Uterus (tissue), 4 donors: ENCODE measurements at places on chromosomes 13 and 19. TPM values are rescaled to one million over a fixed set of nuclear protein-coding genes. Genes with fewer than 3 reads are reported as not detected.
A peak's percentile ranks its signal among the peaks of the same experiment; 100 is the strongest.

C19orf25 gene
- 28.6 TPM for total RNA-seq

DNA sequence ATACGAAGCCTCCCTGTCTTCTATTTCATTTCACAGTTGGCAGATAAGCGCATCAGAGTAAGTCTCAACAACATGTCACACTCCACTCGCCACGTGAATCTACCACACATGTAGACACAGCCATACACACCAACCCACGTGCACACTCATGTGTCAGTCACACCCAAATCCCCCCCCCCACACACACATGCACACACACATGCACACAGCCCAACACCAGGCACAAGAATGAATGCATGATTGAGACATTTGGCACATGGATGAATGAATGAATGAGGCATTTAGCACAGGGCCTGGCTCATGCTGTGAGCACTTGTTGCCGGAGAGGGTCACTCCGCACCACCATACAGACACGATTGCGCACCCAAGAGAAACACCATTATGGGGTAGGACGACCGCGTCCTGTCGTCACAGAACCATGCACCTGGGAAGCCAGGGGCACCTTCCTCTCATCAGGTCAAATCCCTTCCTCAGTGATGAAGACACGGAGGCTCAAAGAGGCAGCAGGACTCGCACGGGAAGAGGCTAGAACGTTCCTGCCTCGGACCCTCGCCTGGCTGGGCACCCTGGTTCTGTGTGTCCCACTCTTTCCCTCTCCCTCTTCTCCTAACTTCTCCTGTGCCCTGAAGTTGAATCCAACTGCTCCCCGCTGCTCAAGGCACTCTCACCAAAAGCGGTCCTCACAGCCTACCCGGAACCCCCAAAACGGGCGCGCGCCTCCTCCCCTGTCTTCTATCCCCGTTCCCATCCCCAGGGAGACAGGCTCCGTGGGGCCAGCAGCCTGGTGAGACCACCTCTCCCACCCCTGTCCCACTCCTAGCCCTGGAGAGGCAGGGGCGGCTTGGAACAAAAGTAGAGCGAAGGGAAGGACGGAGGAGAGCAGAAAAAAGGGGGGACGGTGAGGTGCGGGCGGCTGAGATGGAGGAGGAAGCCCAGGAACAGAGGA, 1.3 kb downstream of the MEIS3 start:
- peak overlapping the region; percentile 68 for H3K27ac ChIP-seq
- H3K27me3 ChIP-seq, result no peaks in the 10 kb centered on the region
- no peaks in the 10 kb centered on the region for H3K36me3 ChIP-seq
- no peak for DNase-seq

C19orf67 gene
- not detected for total RNA-seq

- H3K36me3 ChIP-seq, result no peaks in the 10 kb centered on the region
- no peak overlapping the region for H3K27ac ChIP-seq
- H3K4me3 ChIP-seq, result no peak overlapping the region
- DNase-seq, result no peak
Observed at GRCh38 chr13:90510319-90510718, 837.2 kb upstream of the MIR17HG start.

DNA sequence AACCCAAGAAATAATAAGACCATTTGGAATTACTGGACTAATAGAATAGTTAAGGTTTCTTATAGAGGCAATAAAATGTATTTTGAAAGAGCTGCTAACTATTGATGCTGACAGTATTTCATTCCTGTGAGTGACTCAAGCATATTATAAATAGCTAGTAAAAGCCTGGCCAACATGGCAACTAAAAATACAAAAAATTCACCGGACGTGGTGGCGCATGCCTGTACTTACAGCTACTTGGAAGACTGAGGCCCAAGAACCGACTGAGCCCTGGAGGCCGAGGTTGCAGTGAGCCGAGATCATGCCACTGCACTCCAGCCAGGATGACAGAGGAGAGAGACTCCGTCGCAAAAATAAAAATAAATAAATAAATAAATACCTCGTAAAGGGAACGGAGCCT, 5.4 kb upstream of the ICAM3 start:
- H3K4me1 ChIP-seq, result no peaks in the 10 kb centered on the region
- no peaks in the 10 kb centered on the region for H3K36me3 ChIP-seq
- H3K4me3 ChIP-seq, result no peak overlapping the region
- H3K27ac ChIP-seq, result no peak overlapping the region

GRCh38 chr13:95049772-95050171, 251.5 kb downstream of the ABCC4 start:
- H3K4me1 ChIP-seq, result no peaks in the 10 kb centered on the region
- no peak for DNase-seq

- peaks cover 26% of the 10 kb centered on the region for H3K4me1 ChIP-seq
- no peaks in the 10 kb centered on the region for H3K36me3 ChIP-seq
- no peaks in the 10 kb centered on the region for H3K27me3 ChIP-seq
- no peak overlapping the region for H3K4me3 ChIP-seq
- peak; percentile 37 for DNase-seq
Observed at GRCh38 chr19:15253513-15253912, 21.3 kb upstream of the EPHX3 start.

DNA sequence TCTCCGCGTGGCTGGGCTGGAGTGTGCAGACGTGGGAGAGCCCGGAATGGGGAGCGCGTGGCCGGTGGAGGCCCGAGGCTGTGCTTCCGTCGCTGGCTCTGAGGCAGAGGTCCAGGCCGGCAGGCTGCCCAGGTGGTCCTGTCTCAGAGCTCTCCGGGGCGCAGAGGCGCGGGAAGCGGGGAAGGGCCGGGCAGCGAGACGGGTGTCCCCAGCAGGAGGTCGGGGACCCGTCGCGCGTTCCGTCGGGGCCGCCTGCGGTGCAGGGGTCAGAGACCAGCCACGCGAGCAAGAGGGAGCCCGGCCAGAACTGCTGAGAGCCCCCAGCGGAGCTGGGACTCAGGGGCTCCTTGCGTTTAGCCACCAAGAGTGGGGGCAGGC, 1.3 kb upstream of the C1QTNF9 start:
- H3K4me1 ChIP-seq, result no peaks in the 10 kb centered on the region
- DNase-seq, result no peak
- no peak overlapping the region for H3K4me3 ChIP-seq
- no peaks in the 10 kb centered on the region for H3K27me3 ChIP-seq

DNA sequence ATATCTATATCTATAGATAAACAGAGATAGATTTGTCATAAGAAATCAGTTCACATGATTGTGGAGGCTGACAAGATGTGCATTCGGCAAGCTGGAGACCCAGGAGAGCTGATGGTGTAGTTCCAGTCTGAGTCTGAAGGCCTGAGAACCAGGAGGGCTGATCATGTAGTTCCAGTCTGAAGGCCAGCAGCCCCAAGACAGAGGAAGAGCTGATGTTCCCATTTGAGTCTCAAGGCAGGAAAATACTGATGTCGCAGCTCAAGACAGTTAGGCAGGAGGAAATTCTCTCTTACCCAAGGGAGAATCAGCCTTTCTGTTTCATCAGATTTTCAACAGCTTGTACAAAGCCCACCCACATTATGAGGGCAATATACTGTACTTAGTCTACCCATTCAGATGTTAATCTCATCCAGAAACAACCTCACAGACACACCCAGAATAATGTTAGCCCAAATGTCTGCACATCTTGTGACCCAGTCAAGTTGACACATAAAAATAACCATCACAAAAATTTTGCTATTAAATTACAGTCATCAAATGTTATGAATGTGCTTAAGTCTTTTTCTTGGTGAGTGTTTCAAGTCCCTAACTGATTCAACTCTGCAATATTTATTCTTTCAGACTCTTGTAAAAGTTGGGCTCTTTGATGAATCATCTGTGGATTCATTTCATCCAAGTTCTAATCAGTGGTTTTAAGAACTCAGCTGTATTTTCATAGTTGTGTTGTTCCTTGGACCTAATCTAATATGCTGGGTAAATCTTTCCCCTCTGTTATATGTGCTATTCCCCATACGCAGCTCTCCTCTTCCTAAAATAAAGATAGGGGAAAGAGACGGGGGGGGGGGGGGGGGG, 22.7 kb upstream of the LRCH1 start:
- H3K4me3 ChIP-seq, result no peak overlapping the region
- no peak for DNase-seq
- H3K36me3 ChIP-seq, result no peaks in the 10 kb centered on the region
- no peaks in the 10 kb centered on the region for H3K27me3 ChIP-seq
- no peaks in the 10 kb centered on the region for H3K4me1 ChIP-seq
- peak overlapping the region; percentile 43 for H3K27ac ChIP-seq

IGFL3 gene
- not detected for total RNA-seq

MZT1 gene
- total RNA-seq, result 6.0 TPM

CDC34 gene
- total RNA-seq, result 44.4 TPM

CLDN10 gene
- total RNA-seq, result not detected

IRGQ gene
- 30.4 TPM for total RNA-seq

ZNF865 gene
- 24.2 TPM for total RNA-seq

TUBA3C gene
- not detected for total RNA-seq

DNA sequence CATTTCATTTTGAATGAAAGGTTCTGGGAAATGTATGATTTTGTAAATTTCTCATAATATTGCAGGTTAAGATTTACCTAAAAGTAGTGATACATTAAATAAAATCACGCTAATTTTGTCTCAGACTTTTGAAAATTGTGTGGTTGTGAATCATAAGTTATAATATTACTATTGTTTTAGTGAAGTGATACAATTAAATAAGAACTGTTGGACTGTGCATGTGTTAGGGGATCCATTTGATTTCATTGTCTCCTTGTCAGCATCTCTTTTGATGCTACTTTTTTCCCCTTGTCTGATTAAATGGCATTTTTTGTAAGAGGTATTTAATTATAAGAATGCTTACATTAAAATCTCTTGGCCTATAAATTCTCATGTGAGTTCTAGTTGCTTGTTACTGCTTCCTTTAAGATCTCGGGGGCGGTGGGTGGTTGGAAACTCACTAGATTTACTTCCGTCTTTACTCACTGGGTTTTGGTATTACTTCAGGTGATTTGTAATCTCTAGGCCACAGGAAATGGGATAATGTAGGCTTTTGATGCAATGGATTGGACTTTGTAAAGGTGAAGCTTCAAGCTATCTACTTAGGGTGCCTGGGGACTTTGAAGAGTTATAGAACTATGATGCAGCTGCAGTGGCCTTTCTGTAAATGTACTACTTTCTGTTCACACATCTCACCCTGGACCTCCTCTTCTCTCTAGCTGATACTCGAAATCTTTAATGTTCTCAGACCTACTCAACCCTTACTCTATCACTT, 66.5 kb downstream of the PAN3 start:
- H3K4me3 ChIP-seq, result no peak overlapping the region
- H3K27ac ChIP-seq, result no peak overlapping the region
- no peaks in the 10 kb centered on the region for H3K4me1 ChIP-seq
- H3K36me3 ChIP-seq, result no peaks in the 10 kb centered on the region
- H3K27me3 ChIP-seq, result no peaks in the 10 kb centered on the region

KCNC3 gene
- total RNA-seq, result 0.85 TPM

DNA sequence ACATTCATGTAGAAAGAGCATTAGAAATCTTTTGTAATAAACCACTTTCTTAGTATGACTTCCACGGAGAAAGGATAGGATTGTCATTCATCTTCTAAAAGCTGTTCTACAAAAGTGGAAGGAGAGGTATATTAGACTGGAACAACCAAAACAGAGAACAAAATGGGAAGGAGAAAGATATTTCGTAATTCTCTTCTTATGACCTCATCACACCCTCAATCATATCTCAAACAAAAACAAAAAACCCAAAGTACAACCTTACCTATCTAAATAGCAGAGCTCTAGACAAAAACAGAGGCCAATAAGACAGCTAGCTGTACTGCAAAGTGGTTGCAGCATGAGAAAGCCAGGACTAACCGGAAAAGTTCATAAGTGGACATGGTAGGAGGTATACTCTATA, 46.3 kb downstream of the DACH1 start:
- H3K27ac ChIP-seq, result no peak overlapping the region
- no peaks in the 10 kb centered on the region for H3K4me1 ChIP-seq
- no peak overlapping the region for H3K4me3 ChIP-seq
- no peak for DNase-seq
- no peaks in the 10 kb centered on the region for H3K36me3 ChIP-seq
- H3K27me3 ChIP-seq, result no peaks in the 10 kb centered on the region

DNA sequence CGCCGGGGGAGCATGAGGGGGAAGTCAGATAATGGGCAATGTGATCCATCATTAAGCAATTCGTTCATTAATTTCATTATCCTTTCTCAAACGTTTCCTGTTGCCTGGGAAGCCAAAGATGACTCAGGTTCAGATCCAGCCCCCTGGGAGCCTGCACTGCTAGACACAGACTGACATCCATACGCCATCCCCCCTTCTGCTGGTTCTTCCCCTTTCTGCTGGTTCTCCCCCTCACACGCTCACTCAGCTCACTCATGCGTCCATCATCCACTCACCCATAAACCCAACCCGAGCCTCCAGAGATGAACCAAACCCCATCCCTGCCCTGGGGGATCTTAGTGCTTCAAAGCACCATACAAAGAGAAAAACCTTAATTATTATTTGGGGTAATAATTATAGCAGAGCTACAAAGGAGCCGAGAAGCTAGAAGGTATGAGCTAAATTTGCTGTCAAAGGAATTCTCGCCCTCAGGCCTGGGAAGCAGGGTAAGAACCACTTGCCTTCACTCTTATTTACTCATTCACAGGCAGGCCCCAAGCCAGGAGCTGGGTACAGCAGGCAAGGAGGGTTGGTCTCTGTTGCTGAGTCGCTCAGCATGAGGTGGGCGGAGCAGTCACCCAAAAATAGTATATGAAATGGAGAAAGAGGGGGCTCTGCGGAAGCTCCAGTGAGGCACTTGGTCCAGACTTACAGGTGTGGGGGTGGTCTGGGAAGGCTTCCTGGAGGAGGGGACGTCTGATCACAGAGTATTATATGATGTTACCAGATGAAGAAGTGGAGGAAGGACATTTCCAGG, 7.0 kb upstream of the ZNF444 start:
- H3K4me3 ChIP-seq, result no peak overlapping the region
- no peaks in the 10 kb centered on the region for H3K36me3 ChIP-seq
- no peaks in the 10 kb centered on the region for H3K27me3 ChIP-seq
- no peak overlapping the region for H3K27ac ChIP-seq

DNA sequence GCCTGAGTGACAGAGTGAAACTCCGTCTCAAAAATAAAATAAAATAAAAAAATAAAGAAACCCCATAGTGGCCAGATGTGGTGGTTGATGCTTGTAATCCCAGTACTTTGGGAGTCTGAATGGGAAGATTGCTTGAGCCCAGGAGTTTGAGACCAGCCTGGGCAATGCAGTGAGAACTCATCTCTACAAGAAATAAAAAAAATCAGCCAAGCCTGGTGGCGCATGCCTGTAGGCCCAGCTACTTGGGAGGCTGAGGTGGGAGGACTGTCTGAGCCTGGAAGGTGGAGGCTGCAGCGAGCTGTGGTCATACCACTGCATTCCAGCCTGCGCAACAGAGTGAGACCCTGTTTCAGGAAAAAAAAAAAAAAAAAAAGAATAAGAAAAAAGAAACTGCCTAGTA, 53.8 kb downstream of the ZNF627 start:
- H3K27ac ChIP-seq, result no peak overlapping the region
- DNase-seq, result no peak
- H3K27me3 ChIP-seq, result no peaks in the 10 kb centered on the region
- no peaks in the 10 kb centered on the region for H3K36me3 ChIP-seq
- no peaks in the 10 kb centered on the region for H3K4me1 ChIP-seq
- H3K4me3 ChIP-seq, result no peak overlapping the region

GRCh38 chr19:39232708-39233107, 12.1 kb downstream of the IFNL3 start:
- H3K36me3 ChIP-seq, result no peaks in the 10 kb centered on the region
- H3K4me3 ChIP-seq, result no peak overlapping the region
- H3K27me3 ChIP-seq, result no peaks in the 10 kb centered on the region
- DNase-seq, result no peak
- no peaks in the 10 kb centered on the region for H3K4me1 ChIP-seq
- H3K27ac ChIP-seq, result no peak overlapping the region
